SJCRH30 (cell line): ENCODE measurements at places on chromosomes 7 and 10.

DNA sequence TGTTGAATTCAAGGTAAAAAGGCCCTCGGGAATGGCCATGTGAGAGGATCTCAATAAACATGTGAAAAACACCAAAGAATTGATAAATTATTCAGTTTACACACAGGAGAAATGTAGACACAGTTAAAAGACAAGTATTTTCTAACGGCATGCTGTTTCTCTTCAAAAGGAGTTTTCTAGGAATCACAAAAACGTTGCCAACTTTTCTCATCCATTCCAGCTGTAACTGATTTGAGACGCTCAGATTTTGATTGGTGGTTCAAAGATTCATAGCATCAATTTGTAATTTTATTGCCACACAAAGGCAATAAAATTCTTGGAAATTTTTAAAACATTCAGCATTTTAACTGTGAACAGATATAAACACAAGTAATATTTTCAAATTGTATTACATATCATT lies 384.9 kb upstream of the PFKP start:
- H3K27me3 ChIP-seq = no peaks in the 10 kb centered on the region
- DNase-seq = no peak
- no peak overlapping the region for H3K4me3 ChIP-seq
- H3K4me1 ChIP-seq = no peaks in the 10 kb centered on the region
- no peaks in the 10 kb centered on the region for H3K36me3 ChIP-seq

GRCh38 chr10:178208-178607 lies 43.0 kb downstream of the ZMYND11 start:
- H3K4me3 ChIP-seq = no peak overlapping the region
- no peaks in the 10 kb centered on the region for H3K4me1 ChIP-seq
- H3K27me3 ChIP-seq = no peaks in the 10 kb centered on the region

DNA sequence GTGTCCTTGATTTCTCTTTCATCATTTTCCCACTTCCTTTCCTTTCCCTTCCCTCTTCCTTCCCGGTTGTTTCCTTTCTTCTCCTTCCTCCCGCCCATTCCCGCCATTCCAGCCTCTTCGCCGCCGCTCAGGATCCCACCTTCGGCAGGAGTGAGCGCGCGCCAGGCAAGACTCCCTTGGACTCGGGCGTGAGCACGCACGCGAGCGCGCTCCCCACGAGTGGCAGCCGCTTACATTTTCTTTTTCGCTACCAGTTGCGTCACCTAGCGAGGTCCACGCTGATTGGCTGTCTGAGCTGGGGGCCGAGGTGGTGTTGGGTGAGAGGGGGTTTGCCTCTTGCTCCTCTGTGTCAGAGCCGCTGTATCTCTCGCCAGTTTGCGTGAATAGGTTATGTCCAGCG lies 11.8 kb downstream of the ZAN start:
- DNase-seq = no peak
- H3K4me1 ChIP-seq = no peaks in the 10 kb centered on the region
- H3K27me3 ChIP-seq = peaks cover 2% of the 10 kb centered on the region; the same call in 1 of the 2 replicates
- H3K27ac ChIP-seq = no peak overlapping the region
- H3K36me3 ChIP-seq = no peaks in the 10 kb centered on the region

DNA sequence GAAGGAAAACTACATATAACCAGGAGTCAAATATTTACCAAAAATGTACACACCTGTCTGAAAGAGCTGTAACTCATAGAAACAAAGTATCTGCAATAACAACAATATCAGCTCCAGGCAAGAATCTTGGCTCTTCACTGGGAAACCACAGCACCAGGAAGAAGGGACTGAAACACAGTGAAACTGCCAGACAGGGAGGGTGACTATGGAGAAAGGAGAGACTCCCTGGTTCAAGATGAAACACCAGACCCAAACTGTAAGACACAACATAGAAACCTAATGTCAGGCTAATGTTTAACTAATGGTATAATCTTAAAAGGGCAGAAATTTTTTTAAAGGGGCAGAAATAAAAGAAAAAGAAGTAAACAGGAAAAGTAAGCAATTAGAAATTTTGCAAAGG lies 11.5 kb upstream of the TAS2R39 start:
- no peak overlapping the region for H3K4me3 ChIP-seq
- H3K36me3 ChIP-seq = no peaks in the 10 kb centered on the region
- no peak for DNase-seq
- no peak overlapping the region for H3K27ac ChIP-seq
- no peaks in the 10 kb centered on the region for H3K27me3 ChIP-seq

DNA sequence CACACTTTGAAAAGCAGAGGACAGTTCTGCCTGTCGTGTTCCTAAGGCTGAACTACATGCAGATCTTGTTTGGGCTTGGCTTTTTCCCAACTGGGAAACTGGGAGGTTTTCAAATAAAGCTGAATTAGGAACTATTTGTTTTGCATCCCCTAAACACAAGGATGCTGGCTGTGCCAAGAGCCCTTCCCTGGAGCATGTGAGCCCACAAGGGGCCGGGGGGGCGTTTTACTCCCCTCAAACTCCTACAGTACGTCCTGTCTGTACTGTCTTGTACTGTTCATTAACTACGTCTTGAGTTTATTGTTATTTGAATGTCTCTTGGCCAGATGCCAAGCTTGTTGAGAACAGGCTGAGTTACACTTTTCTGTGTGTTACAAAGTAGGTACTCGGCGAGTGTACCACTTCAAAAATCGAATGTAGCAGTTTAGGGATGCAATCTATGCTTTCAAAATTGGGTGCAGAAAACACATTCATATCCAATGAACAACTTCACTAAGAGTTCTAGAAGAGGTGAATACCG lies 94.9 kb downstream of the GFRA1 start:
- H3K27me3 ChIP-seq = no peaks in the 10 kb centered on the region

DNA sequence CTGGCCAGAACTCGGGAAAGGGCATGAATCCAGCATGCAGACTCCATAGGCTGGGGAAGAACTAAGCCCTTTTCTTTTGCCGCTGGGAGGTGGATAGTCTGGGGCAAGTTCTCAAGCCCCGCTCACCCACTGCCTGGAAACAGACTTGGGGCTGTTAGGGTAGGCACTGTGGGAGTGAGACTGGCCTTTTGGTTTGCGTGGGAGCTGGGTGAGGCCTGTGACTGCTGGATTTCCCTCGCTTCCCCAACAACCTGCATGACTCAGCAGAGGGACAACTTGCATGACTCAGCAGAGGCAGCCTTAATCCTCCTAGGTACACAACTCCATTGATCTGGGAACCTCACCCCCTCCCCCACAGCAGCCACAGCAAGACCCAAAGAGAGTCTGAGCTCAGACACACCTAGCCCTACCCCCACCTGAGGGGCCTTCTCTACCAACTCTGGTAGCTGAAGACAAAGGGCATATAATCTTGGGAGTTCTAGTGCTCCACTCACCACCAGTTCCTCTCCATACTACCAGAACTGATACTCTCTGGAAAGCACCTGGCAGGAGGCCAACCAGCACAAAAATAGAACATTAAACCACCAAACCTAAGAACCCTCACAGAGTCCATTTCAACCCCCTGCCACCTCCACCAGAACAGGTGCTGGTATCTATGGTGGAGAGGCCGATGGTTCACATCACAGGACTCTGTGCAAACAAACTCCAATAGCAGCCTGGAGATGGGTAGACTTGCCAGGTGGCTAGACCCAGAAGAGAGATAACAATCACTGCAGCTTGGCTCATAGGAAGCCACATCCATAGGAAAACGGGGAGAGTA lies 81.4 kb upstream of the LAMB4 start:
- H3K4me1 ChIP-seq = peaks cover 11% of the 10 kb centered on the region
- DNase-seq = peak; percentile 42
- H3K27ac ChIP-seq = 0 out of 2 replicates have a peak overlapping the region, but pooled peaks have one; percentile 10
- H3K4me3 ChIP-seq = no peak overlapping the region

DNA sequence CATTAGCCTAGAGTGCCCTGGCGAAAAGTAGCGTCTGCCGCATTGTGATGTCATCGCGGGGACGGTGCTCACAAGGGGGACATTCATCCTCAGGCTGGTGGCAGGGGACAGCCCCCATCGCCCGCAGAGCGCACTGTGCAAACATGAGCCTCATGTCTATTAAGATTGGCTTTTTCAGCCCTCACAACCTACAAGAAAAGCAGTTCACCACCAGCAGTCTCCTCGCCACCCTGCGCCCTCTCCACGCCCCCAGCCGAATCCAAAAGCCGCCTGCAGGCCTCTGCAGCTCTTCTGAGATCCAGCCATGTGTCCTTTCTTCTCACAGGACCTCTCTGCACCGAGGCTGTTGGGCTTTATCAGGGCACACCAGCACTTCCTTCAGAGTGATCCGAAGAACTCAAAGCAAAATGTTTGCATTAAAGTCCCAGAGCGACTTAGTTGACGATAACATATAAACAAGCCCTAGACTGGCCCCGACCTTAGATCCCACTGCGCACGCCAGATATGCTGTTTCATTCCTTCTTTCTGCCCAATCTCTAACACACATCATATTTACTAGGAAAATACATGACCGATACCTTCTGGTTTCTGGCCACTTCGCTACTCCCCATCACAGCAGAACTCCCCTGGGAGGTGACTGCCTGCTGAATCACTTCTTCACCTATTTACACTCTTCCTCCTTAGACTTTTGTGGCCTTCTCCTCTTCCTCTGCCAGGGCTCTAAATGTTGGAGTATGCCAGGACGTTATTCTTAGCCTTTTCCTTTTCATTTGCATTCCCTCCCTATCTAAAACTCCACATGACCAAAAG lies 206.0 kb upstream of the SH2B2 start:
- no peaks in the 10 kb centered on the region for H3K27me3 ChIP-seq

GRCh38 chr7:106282390-106282789 lies 2.4 kb downstream of the NAMPT start:
- no peak overlapping the region for H3K4me3 ChIP-seq
- DNase-seq = no peak

- no peak overlapping the region for H3K4me3 ChIP-seq
- DNase-seq = no peak
- peaks cover 61% of the 10 kb centered on the region for H3K36me3 ChIP-seq
- H3K27ac ChIP-seq = no peak overlapping the region
Observed at GRCh38 chr10:11300026-11300425, 282.4 kb downstream of the CELF2 start.

DNA sequence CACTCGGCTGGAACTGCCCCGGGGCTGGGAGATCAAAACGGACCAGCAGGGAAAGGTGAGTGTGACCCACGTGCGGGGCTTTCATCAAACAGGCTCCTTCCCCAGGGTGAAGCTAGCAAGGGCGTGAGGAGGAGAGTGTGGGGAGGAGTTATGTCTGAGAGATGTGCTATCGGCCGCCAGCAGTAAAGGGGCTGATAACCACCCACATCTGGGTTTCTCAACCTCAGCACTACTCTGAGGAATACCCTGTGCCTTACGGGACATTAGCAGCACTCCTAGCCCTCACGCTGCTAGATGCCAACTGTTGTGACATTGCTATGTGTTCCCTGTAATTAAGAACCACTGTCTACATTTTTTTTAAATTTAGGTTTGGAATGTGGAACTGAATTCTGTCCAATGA lies 113.9 kb upstream of the STK17A start:
- H3K36me3 ChIP-seq = no peaks in the 10 kb centered on the region
- DNase-seq = no peak
- H3K4me3 ChIP-seq = no peak overlapping the region
- peaks cover 17% of the 10 kb centered on the region for H3K27me3 ChIP-seq

DNA sequence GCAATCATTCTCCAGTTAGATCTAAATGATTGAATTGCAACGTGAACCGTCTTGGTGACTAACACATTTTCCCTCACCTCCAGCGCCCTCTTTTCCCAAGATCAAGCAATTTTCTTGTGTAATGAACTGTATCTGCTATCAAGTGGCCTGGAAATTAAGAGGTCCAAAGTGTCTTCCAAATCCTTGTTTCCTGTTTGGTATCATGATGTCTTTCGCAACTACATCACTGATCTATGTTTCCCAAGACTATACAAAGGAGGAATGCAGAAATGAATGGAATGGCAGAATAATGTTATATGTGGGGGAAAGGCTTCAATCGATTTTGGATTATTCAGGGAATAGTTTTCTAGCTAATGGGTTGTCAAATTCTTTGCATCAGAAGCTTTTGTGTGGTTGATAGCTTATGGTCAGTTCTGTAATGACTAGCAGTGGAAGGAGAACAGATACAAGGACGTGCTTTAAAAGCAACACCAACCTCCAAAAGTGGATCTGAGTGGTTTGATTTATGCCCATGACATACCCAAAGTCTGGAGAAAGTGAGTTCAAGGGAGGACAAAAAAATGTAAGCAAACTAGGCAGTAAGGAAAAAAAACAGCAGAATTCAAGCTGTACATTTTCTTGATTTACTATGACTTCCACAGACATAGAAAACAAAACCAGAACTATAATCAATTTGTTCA lies 14.6 kb upstream of the ZEB1 start:
- H3K36me3 ChIP-seq = no peaks in the 10 kb centered on the region
- DNase-seq = no peak
- H3K27ac ChIP-seq = no peak overlapping the region
- H3K4me3 ChIP-seq = no peak overlapping the region
- peaks cover 1% of the 10 kb centered on the region; the same call in 1 of the 2 replicates for H3K4me1 ChIP-seq
- H3K27me3 ChIP-seq = no peaks in the 10 kb centered on the region

- no peaks in the 10 kb centered on the region for H3K36me3 ChIP-seq
- peaks cover 18% of the 10 kb centered on the region for H3K27me3 ChIP-seq
- H3K4me1 ChIP-seq = peaks cover 2% of the 10 kb centered on the region; the same call in 1 of the 2 replicates
- peak overlapping the region; percentile 38 for H3K4me3 ChIP-seq
- DNase-seq = peak; percentile 55
- H3K27ac ChIP-seq = no peak overlapping the region
Observed at GRCh38 chr7:141071260-141071854, 2.5 kb upstream of the TMEM178B start.

DNA sequence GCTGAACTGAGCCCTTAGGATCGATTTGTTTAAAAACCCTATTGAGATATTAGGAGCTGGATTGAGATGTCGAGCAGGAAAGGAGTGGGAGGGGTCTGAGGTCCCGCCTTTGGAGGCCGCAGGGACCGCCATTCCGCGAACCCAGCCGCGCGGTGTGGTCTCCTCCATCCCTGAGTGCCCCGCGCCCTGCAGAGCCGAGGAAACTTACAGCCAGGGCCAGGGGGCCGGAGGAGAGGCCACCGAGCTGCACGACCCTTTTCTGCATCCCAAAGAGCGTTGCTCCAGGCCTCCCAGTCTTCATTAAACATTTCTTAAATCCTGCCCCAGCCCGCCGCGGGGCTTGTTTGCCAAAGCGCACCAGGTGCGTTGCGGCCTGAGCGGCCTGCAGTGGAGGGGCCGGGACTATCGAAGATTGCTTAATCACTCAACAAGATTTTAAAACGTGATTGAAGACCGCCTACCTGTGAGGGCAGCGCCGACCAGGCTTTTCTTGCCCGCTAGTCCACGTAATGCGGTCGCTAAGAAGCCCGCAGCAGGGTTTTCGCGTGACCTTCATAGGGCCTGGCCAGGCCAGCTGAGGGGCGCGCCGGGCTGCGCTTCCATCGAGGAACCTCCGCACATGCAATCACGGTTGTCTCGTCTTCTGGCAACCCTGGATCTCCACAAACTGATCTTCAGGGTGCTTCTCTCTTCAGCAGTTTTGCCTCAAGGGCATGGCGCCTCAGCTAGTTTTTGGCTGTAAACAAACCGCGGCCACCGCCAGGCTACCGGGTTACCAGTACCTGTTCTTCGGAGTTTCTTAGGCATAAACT lies 2.0 kb upstream of the CTBP2 start:
- H3K27ac ChIP-seq = peak overlapping the region; percentile 65
- H3K27me3 ChIP-seq = no peaks in the 10 kb centered on the region
- peaks cover 6% of the 10 kb centered on the region; the same call in 1 of the 2 replicates for H3K4me1 ChIP-seq
- peak overlapping the region; percentile 82 for H3K4me3 ChIP-seq
- no peaks in the 10 kb centered on the region for H3K36me3 ChIP-seq
- DNase-seq = peak; percentile 11
